ENCODE measurements at places on chromosomes 11 and 22.

GRCh38 chr11:28833169-28833568 is 725.0 kb downstream of the METTL15 start:
- no peak for DNase-seq

DNA sequence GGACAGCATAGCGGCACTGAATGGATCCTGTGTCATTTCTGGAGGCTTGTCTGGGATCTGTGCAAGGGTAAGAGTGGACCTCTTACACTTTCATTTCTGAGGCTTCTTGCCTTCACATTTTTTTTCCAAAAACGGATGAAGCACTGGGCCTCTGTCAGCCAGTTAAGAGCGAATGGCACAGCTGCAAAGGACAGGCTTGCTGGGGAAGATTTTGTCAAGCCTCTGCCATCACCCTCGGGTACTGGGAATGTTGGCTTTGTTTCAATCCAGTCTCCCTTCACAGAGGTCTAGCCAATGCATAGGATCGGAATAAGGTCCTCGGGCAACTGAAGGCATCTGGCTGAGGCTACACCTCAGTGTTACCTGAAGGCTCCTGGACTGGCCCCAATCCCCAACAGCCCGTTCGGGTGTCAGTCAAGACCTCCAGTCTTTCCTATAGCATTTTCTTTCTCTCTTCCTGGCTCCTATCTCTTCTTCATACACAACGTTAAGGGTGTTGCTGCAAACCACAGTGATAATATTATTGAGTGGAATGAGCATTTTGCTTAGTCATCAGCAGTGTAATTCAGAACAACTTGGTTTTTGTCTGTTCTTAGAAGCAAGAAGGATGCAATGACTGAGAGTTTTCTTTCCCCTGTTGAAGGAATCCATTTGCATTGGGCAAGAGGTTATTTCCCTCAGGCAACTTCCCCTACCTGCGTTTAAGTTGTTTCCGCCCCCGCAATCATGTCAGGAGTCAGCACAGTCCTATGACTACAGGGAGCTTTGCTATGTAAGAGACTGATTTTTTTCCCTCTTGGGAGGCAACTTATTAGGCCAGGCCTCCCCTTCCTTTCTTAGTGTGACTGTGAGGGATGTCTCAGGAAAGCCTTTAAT is 22.8 kb downstream of the NPAT start:
- no peak for DNase-seq

DNA sequence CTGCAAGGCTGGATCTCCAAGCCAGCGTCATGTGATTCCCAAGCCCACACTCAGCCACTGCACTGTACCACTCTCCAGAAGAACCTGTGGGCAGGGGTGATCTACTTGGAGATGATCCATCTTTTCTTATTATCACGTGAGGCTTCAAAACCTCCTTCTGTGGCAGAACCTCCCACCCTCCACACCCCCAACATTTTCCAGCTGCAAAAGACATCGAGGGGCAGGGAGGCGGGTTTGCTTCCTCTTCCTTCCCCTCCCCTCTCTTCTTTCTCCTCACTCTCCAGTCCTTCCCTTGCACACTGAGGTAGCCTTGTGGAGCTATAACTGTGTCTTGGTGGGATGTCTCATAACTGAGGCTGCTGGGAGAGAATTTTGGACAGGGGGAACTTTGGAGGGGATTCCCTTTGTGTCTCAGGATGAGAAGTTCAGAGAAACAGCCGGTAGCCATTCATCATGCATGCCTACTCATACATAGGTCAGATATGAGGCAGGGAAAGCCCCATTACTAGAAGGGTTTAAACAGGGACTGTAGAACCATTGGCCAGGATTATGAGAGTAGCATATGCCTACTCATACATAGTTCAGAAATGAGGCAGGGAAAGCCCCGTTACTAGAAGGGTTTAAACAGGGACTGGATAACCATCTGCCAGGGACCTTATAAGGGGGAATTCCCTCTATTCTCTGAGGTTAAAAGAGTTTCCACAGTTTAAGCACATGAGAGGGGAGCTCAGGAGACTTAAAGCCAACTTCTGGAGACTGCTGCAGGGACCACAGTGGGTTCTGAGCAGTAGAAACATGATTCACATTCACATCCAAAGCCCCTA is 420.7 kb upstream of the CADM1 start:
- DNase-seq, result no peak

GRCh38 chr22:22322792-22323191 is 78.2 kb downstream of the VPREB1 start:
- DNase-seq, result no peak

GRCh38 chr22:39431821-39432251 is 25.0 kb upstream of the MGAT3 start:
- DNase-seq, result no peak

GRCh38 chr11:75539459-75540334 is 14.0 kb upstream of the GDPD5 start:
- no peak for DNase-seq

DNA sequence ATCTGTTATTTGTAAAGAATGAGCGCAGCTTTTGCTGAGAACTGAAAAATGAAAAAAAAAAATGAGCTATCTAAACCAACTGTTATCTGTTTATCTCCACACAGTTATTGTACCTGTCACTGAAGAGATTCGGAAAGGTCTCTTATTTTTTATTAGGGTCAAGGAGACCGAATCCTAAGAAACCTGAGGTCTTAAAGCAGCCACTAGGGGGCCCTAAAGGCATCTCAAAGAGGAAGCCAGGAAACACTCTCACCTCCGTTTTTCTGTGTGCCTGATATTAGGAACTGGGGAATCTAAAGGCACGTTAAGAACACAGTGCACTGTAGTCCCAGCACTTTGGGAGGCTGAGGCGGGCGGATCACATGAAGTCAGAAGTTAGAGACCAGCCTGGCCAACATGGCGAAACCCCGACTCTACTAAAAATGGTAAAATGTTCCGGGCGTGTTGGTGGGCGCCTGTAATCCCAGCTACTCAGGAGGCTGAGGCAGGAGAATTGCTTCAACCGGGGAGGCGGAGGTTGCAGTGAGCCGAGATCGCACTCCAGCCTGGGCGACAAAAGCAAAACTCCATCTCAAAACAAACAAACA is 3.5 kb upstream of the LARGE1 start:
- DNase-seq, result no peak

- DNase-seq, result no peak
Observed at GRCh38 chr11:69657911-69658625, 17.1 kb downstream of the LTO1 start.

GRCh38 chr11:112318661-112319060 is 58.0 kb upstream of the PLET1 start:
- no peak for DNase-seq

DNA sequence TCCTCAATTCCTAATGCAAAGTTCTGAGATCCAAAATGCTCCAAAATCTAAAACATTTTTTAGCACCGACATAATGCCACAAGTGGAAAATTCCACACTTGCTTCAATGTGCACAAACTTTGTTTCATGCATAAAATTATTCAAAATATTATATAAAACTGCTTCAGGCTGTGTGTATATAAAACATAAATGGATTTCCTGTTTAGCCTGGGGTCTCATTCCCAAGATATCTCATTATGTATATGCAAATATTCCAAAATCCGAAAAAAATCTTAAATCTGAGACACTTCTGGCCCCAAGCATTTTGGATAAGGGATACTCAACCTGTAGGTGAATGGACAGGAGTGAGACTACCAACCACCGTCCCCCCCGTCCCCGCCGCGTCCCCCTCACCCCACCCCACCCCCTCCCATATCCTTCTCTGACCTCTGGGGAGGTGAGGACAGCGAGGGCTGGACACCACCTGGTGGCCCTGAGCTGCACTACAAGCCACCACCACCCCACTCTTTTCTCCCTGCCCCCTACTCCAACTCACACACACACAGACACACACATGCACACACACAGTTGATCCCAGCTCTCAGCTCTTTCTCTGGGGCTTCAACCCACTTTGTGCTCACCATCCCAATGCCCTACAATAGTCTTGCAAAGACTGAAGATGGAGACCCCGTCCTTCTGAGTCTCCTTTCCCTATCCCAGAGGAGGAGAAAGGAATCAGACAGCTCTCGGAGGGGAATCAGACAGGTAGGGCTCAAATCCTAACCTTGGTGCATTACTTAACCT is 101.0 kb downstream of the PDE2A start:
- no peak for DNase-seq

DNA sequence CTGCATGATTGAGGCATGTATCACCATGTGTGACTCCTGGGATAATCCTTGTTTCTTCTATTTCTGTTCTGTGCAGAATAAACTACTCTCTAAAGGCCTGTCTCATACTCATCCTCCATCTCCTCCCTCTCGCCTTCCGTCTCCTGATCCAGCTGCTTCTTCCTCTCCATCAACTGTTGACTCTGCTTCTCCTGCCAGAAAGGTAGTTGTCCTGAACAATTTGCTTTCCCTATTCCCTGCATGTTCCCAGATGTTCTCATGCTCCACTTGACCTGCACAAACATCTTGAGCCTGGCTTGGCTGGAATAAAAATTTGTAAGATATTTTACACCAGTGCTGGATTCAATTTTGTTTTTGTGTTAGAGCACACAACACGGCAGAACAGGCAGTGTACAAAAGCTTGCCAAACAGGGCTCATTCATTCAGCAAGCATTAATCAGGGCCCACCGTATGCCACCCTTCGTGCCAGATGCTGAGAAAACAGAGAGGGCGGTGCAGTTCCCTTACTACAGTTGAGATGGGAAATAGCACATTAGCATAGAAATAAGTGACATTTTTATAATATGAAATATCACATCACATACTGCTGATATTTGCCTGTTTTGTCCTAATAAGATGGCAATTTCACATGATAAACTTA is 133.3 kb upstream of the PARVA start:
- DNase-seq, result no peak

DNA sequence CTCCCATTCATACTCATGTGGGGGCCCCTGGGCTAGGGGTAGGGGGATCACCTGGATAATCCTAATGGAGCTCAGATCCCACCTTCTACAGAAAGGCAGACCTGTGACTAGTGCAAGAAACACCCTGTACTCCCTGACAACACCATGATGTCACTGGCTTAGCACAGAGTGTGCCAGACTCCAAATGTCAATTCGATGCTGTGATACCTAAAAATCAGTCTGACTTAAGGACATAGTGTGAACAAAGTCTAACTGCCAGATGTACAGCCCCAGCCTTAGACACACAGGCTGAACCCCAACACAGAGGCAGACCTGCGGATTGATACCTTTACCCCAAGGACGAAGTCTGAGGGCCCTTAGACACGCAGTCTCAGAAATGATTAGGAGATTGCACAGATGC is 8.5 kb downstream of the ABCC8 start:
- no peak for DNase-seq

GRCh38 chr11:110955776-110956175 is 243.5 kb upstream of the ARHGAP20 start:
- no peak for DNase-seq

GRCh38 chr11:114251815-114252337 is 44.3 kb upstream of the NNMT start:
- DNase-seq, result no peak

GRCh38 chr22:19806213-19807160 is 45.9 kb downstream of the TBX1 start:
- DNase-seq, result no peak

GRCh38 chr22:48167238-48167637 is 1404.8 kb downstream of the TBC1D22A start:
- no peak for DNase-seq

GRCh38 chr22:21697880-21698279 is 32.1 kb downstream of the PPIL2 start:
- DNase-seq, result no peak

DNA sequence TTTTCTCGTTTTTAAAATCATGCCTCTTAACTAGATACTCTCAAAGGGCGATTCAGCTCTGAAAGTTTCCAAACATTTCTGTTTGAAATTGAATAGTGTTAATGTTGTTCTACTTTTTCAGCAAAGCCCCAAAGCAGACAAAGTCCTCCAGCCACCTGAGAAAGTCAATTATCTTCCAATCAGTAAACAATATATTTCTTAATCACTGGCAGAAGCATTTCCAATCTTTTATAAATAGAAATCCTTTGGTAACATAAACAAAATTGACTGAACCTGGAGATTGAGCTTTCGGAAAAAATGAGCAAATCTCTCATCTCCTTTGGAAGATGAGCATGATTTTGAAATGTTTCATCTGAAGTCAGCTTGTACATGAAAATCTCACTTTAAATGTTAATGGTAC is 84.4 kb upstream of the FIBIN start:
- DNase-seq, result no peak

DNA sequence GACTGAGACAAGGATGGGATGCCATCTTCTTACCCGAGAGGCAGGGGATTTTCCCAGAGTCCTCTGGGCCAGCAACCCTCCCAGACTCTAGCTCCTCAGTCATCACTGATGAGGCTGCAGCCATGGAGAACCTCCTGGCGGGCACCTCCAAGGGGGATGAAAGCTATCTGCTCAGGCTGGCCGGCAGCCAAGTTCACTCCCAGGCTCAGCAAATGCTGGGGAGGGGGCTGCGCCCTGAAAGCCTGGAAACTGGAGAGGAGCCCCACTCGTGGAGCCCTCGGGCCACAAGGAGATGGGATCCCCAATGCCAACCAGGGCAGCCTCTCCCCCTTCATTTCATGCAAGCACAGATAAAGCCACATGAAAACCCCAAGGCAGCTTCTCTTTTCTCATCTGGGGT is 75.0 kb downstream of the CACNA1I start:
- no peak for DNase-seq

- no peak for DNase-seq
Observed at GRCh38 chr11:66987158-66987620, 12.1 kb downstream of the C11orf86 start.

- peak; percentile 26 for DNase-seq
Observed at GRCh38 chr11:77069336-77069968, 2.7 kb downstream of the CAPN5 start.

DNA sequence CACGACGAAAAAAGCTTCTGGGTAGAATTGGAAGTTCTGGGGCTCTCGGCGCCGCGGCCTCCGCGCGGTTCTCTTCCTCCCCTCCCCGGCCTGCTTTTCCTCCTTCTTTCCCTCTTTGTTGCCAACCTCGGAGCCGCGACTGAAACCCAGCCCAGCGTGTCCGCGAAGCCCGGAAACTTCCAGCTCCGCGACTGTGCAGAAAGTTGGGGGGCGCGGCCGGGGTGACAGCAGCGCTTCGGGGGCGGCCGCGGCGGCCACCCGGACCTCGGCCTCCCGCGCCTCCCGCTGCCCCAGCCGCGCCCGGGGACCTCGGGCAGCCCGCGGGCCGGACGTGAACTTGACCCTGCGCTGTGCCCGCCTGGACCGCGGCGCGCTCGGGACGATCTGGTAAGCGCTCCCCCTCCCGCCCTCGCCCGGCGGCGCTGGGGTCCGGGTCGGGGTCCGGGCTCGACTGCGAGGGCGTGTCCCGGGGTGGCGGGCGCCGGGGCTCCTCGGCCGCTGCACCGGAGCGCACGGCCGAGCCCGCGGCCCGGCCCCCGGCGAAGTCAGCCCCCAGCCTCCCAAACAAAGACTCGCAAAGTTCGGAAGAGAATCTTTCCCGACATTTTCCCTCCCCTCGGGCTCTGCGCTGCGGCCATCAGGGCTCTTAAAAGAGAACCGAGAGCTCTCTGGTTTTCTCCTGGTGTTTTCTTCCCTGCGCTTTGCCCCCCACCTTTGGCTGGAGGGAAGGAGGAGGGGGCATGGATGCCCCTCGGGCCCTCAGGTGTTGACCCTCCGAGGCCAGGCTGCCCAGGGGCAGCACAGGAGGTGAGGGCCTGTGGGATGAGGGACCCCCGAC is 67.9 kb upstream of the WNT7B start:
- peak; percentile 22 for DNase-seq
